EL (cell line): ENCODE measurements at places on chromosomes 6 and 20.

DNA sequence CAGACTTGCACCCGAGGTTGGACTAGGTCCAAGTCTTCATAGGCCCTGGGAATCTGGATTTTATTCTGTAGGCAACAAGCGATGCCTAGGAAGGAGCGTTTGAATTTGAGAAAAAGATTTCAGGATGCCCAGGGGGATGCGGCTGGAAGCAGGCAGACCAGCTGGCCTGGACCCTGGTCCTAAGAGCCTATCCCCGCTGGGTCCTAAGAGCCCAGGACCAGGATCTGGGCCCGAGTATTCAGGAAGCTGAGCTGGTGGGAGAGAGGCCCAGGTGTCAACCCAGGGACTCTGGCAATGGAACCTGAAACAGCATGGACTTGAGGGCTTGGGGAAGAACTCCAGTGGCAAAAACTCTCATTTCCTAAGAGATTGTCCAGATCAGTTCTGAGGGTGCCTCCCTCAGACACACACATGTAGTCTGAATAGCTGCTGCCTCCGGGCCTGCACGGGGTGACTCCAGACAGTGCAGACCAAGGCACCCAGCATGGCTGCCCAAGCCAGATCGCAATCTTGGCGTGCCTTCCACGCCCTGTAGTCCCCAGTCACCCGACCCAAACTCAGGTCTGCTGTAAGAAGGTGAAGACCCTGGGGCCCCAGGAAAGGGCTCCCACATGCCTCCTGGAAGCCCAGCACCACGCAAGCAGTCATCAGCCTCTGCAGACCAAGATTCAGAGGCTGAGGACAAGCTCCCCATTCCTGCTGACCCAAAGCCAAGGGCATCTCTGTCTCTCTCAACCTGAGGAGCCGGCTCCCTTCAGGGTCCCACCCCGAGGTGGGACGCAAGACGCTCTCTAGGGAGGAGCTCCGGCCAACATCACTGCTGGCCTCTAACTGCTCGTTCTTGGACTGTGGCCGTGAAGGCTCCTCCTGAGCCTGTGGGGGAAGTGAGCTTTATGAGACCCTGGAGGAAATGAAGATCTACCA is 34.4 kb downstream of the RRBP1 start:
- DNase-seq: no peak

- no peak for DNase-seq
Measured at GRCh38 chr6:3277851-3278416, 19.2 kb downstream of the PSMG4 start.

DNA sequence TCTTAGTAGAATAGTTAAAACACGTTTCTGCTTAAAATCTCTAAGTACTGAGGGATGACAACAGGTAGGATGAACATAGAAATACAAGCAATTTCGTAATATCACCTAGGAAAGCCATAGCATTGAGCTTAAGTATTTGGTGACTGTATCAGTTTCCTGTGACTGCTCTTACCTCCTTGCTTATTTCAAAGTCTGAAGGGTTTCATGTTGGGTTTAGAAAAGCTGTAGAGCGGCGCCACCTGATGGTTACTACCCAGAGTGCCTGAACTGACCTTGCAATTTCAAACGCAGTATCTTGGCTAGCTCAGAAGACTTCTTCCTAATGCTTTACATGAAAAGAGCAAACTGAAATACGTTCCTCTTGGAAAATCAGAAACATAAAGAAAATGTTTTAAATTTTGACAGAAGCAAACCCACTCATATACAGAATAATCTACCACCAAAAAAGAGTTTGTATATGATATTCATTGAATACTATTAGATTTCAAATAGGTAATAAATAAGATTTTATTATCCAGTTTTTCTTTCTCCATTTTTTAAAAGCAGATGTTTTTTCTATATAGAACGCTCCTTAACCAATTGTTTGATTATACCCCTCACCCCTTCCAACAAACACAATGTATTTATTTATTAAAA is 82.3 kb upstream of the RIPOR2 start:
- DNase-seq: peak; percentile 53

DNA sequence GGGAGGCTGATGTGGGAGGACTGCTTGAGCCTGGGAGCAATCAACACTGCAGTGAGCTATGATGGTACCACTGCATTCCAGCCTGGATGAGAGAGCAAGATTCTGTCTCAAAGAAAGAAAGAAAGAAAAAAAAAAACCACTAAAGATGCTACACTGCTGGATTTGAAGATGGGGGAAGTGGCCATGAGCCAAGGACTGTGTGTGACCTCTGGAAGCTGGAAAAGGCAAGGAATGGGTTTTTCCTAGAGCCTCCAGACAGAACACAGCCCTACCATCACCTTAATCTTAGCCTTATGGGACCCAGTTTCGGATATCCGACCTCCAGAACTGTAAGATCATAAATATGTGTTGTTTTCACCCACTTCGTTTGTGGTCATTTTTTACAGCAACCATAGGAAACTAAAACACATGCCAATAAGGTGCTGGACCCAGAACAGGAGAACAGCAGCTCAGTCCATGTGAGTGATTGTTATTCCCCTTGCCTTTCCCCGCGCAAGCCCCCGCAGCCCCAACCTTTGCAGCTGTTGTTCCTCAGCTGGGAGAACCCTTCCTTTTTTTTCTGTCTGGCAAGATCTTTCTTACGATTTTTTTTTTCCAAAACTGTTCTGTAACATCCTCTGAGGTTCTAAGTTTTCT is 11.1 kb upstream of the VAPB start:
- no peak for DNase-seq

GRCh38 chr6:106079961-106080762 is 6.0 kb upstream of the PRDM1 start:
- no peak for DNase-seq

GRCh38 chr20:43579861-43580793 is 10.6 kb upstream of the IFT52 start:
- no peak for DNase-seq

- no peak for DNase-seq
Measured at GRCh38 chr20:3744806-3745685, 12.6 kb downstream of the HSPA12B start.

- no peak for DNase-seq
Measured at GRCh38 chr6:130776287-130776925, 50.8 kb upstream of the SMLR1 start.

DNA sequence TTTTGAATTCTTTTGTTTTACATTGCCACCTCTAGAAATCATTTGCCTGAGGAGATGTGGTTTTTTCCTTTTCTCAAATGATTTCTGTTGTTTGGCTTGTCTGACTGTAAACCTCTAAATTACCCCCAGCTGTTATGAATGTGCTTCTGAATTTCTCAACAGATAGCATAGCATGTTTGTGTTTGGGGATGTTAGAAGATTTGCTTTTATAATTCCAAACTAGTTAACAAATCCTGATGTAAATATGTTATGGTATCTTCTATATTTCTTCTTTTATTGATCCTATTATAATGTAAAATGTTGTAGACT is 31.6 kb upstream of the EZR start:
- DNase-seq: peak; percentile 31

DNA sequence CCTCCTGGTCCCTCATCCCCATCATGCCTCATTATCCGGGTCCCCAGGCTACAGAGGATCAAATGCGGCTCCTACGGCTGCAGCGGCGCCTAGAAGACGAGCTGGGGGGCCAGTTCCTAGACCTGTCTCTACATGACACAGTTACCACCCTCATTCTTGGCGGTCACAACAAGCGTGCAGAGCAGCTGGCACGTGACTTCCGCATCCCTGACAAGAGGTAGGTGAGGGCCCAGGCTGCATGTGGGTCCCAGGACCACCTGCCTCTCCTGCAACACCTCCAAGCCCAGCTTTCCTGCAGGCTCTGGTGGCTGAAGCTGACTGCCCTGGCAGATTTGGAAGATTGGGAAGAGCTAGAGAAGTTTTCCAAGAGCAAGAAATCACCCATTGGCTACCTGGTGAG is 8.2 kb upstream of the PTPRA start:
- no peak for DNase-seq

- DNase-seq: no peak
Measured at GRCh38 chr20:19624221-19624965, 133.7 kb upstream of the RIN2 start.

DNA sequence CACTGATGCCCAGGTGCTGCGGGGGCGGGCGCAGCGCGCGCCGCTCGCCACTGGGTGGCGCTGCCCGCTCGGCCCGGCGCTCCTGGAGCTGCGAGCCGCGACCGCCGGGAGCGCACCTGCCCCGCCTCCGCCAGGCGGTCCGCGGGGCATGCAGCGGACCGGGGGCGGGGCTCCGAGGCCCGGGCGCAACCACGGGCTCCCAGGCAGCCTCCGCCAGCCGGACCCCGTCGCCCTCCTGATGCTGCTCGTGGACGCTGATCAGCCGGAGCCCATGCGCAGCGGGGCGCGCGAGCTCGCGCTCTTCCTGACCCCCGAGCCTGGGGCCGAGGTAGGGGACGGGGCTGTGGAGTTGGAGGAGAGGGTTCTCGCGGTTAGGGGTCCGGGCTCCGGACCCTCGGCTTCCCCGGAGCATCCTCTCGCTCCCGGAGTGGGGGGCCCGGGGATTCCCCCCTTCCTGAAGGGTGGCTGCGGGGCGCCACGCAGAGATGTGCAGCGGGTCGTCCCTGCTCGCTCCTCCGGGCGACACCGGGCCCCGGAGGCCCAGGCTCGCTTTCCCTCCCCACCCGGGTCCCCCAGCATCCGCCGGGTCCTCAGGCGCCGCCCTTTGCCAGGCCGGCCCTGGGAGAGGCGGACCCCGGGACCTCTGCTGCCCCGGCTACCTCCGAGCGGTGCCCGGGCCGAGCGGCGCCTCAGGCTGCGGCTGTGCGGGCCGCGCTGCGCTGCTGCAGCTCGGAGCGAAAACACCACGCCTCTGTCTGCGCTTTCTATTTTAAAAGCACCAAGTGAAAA is at the start of gene BCAS4:
Gene BCAS4, plus strand, starts transcription at position 216 of the 789 bp plus-strand sequence. Its CDS starts 23 bp downstream, at position 239.
- peak; percentile 87 for DNase-seq
